ENCODE measurements at places on chromosomes 2 and 18. TPM values are rescaled to one million over a fixed set of nuclear protein-coding genes. Genes with fewer than 3 reads are reported as not detected.

DNA sequence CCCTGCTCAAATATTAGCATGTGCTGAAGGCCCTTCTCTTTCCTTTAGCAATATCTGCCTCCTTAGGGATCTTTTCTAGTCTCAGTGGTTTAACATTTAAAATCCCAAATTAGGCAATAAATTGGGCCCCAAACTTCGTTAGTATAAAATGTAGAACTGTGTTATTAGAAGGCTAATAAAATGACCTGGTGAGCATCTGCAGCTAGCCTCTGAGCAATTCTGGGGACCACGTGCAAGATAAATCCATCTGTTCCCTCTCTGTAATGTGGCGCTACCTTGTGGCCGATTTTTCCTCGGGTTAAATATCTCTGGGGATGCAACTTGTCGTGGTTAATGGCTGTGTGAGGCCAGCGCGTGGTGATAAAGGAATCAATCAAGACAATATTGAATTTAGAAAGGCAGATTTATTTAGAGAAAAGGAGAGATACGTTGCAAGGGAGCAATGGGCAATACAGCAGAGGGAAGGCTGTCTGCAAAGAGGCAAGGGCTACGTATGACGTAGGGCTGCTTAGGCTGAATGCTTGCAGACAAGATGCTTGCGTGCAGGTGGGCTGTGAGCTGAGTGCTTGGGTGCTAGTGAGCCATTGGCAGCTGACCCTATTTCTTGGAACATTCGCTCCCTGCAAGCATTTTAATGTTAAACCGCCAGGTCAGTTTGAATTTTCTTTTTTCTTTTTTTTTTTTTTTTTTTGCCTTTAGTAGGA lies 18.5 kb upstream of the IL36G start:
- no peak for DNase-seq
- no peaks in the 10 kb centered on the region for H3K36me3 ChIP-seq
- no peak overlapping the region for H3K27ac ChIP-seq
- H3K4me3 ChIP-seq = no peak overlapping the region

Gene NAGK
- 144 TPM for total RNA-seq

DNA sequence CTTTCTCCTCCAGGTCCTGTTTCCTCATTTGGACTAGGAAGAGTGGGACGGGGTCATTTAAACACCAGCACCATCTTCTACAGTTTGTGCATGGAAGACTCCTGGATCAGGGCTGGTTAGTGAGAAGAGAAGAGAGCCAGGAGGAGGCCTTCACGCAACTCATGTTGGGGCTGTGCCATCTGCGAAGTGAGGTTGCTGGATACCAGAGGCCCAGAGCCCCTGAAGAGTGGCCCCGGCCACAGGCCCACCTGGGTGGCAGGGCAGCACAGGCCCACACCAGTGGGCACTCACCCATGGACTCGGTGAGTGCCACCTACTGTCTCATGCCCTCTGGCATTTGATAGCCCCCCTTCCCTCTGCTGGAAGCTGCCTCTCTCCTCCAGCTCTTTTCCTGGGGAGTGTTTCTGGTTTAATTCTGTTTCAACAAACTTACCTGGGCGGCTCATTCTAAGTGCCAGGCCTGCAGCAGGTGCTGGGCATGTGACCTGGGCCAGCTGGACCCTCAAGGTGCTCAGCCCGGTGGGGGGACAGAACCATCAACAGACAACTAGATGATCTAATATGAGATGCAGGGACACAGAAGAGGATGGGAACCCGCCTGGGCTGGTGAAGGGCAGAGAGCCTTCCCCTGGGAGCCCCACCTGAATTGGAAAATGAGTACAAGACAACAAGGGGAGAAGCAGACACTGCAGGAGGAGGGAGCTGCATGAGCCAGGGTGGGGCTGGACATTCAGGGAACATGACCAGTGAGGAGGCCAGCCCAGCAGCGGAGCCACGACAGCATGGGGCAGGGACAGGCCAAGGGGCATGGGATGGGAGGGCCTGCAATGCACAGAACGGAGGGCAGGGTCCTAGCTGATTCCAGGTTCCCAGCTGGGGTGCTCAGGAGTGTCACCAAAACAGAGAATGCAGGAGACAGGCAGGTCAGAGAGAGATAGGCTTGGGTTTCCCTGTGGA lies 70.6 kb downstream of the MARCO start:
- no peak overlapping the region for H3K4me3 ChIP-seq
- peaks cover 14% of the 10 kb centered on the region for H3K27me3 ChIP-seq
- no peaks in the 10 kb centered on the region for H3K4me1 ChIP-seq
- H3K36me3 ChIP-seq = no peaks in the 10 kb centered on the region
- DNase-seq = no peak
- no peak overlapping the region for H3K27ac ChIP-seq

Gene EPHA4
- 22.4 TPM for total RNA-seq

DNA sequence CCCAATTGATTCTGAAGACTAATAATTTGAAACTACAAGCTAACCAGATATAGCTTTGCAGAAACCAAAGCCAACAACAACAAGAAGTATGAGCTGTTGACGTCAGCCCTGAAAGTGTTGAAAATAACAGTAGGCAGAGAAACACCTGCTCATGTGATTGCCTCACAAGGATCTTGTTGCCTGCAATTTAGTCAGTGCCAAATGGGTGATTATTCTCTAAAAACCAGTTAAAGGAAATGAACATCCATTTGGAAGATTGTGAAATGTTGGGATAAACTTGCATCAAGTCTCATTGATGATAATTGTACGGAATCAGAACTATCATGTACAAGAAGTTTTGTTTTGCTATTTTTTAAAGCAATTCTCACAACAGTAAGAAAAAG lies 2.8 kb downstream of the CYTIP start:
- H3K4me1 ChIP-seq = no peaks in the 10 kb centered on the region
- no peaks in the 10 kb centered on the region for H3K36me3 ChIP-seq
- no peak for DNase-seq
- H3K27ac ChIP-seq = no peak overlapping the region

Gene HDHD2
- total RNA-seq = 71.4 TPM

- H3K36me3 ChIP-seq = no peaks in the 10 kb centered on the region
- no peaks in the 10 kb centered on the region for H3K27me3 ChIP-seq
- H3K4me1 ChIP-seq = peaks cover 15% of the 10 kb centered on the region
Measured at GRCh38 chr2:85789271-85789670, 35.5 kb downstream of the ATOH8 start.

DNA sequence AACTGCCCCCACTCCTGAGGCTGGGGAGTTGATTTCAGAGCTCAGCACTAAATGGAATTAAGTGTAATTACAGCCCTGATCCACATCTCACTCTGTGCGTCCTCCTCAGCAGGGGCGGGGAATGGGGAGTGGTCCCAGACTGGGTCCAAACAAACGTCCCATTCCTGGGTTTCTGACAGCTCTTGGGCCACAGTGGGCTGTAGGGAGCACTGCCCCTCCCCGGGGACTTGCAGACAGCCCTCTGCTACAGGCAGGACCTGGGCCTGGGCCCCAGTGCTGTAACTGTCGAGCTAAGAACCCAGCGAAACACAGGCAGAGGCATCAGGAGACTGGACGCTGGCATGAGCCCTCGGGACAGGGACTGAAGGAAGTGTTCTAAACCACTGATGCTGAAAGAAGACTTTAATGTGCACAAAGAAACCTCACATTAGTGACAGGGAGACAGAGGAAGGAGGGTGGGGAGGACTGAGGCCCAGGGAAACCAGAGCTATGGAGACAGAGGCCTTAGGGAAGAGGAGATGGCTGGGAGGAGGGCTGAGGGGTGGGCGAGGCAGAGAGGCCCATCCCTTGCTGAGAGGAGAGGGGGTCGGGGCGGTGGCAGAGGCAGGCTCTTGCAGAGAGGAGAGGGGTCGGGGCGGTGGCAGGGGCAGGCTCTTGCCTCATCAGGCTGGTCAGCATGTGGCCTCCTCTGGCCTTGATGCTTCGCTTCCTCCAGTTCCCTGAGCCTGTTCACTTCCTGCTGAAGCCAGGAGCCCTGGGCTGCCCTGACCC lies 5.8 kb upstream of the SEMA4C start:
- no peaks in the 10 kb centered on the region for H3K36me3 ChIP-seq
- peaks cover 23% of the 10 kb centered on the region for H3K4me1 ChIP-seq
- H3K27me3 ChIP-seq = no peaks in the 10 kb centered on the region

- peak overlapping the region; percentile 95 for H3K27ac ChIP-seq
- H3K4me1 ChIP-seq = peaks cover 95% of the 10 kb centered on the region
- no peak overlapping the region for H3K4me3 ChIP-seq
- peaks cover 9% of the 10 kb centered on the region for H3K36me3 ChIP-seq
- peak; percentile 76 for DNase-seq
- no peaks in the 10 kb centered on the region for H3K27me3 ChIP-seq
Measured at GRCh38 chr2:217929757-217930707, 72.8 kb downstream of the TNS1 start.

DNA sequence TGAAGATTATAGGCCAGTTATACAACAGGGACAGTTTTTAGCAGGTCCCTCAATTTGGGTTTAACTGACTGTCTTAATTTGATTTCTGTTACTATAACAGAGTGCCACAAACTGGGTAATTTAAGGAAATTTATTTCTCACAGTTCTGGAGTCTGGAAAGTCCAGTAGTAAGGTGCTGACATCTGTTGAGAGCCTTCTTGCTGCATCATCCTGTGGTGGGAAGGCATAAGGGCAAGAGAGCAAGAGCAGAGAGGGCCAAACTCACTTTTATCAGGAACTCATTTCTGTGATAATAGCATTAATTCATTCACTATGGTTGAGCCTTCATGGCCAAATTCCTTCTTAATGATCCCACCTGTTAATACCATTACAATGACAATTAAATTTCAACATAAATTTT lies 36.5 kb downstream of the DIS3L2 start:
- no peaks in the 10 kb centered on the region for H3K27me3 ChIP-seq
- no peaks in the 10 kb centered on the region for H3K4me1 ChIP-seq
- DNase-seq = no peak
- no peaks in the 10 kb centered on the region for H3K36me3 ChIP-seq

Gene C2orf78
- total RNA-seq = not detected

DNA sequence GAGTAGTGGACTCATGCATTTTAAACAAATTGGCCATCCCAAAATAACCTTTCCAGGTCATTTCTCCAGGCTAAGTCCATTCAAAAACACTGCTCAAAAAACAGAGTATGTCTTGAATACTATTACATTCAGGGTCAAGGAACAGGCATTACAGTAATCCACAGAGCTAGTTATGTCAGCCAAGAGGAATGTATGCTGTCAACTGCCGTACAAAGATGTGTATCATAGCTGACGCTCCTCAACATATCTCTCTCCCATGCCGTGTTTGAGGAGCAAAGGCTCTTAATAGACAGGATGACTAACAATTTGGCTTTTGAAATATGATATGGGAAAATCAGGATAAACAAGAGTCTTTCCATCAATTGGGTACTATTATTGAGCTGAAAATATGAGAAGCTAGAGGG lies 68.8 kb upstream of the KCTD1 start:
- no peak for DNase-seq
- H3K36me3 ChIP-seq = no peaks in the 10 kb centered on the region
- no peak overlapping the region for H3K27ac ChIP-seq
- no peak overlapping the region for H3K4me3 ChIP-seq

Gene PROKR1
- 0.84 TPM for total RNA-seq

DNA sequence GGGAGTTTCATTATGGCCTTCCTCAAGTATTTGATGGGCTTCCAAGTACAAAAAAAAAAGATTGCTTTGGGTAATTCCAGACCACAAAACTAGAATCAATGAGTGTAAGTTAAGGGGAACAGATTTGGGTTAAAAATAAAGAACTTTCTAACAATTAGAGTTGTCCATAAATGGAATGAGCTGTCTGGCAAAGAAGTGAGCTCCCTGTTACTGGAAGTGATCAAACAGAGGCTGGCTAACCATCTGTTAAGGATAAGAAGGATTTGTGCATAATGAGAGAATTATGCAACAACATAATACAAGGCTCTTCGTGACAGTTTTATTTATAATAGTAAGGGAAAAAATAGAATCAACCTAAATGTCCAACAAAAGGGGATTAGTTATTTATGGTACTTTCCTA lies 44.6 kb upstream of the ACVR1 start:
- no peak for DNase-seq
- H3K27ac ChIP-seq = no peak overlapping the region
- no peaks in the 10 kb centered on the region for H3K27me3 ChIP-seq
- no peak overlapping the region for H3K4me3 ChIP-seq
- no peaks in the 10 kb centered on the region for H3K4me1 ChIP-seq
- no peaks in the 10 kb centered on the region for H3K36me3 ChIP-seq

GRCh38 chr2:16071865-16072637 lies 131.7 kb downstream of the MYCN start:
- no peaks in the 10 kb centered on the region for H3K27me3 ChIP-seq
- DNase-seq = no peak
- peaks cover 9% of the 10 kb centered on the region for H3K4me1 ChIP-seq

Gene TDRD15
- total RNA-seq = not detected

GRCh38 chr2:23235736-23236135 lies 149.2 kb upstream of the KLHL29 start:
- no peak overlapping the region for H3K4me3 ChIP-seq
- H3K36me3 ChIP-seq = no peaks in the 10 kb centered on the region
- no peak for DNase-seq
- no peaks in the 10 kb centered on the region for H3K4me1 ChIP-seq
- no peak overlapping the region for H3K27ac ChIP-seq

- no peak overlapping the region for H3K4me3 ChIP-seq
- H3K27me3 ChIP-seq = no peaks in the 10 kb centered on the region
- no peaks in the 10 kb centered on the region for H3K4me1 ChIP-seq
- no peaks in the 10 kb centered on the region for H3K36me3 ChIP-seq
Measured at GRCh38 chr2:71759060-71759459, 305.7 kb downstream of the DYSF start.

Gene TACR1
- total RNA-seq = 0.41 TPM

Gene RMND5A
- 34.3 TPM for total RNA-seq

DNA sequence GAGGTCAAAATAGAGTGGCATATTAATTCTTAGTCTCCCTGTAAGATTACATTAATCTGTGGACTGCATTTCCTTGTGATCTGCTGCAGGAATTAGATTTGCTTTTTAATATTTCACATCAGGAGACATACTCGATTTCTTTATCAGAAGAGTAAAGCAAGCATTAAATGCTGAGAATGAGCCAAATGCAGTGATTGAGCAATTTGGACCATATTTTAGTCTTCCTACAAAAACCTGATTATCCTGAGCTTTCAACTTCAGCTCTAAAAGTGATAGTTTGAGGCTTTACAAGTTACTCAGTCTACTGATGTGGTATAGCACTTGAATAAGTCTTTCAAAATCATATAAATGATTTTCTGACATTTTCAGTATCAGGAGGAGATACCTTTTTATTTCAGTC lies 774.3 kb upstream of the RAB6C start:
- H3K27ac ChIP-seq = no peak overlapping the region
- no peaks in the 10 kb centered on the region for H3K4me1 ChIP-seq
- H3K27me3 ChIP-seq = no peaks in the 10 kb centered on the region
- DNase-seq = no peak
- H3K4me3 ChIP-seq = no peak overlapping the region
- no peaks in the 10 kb centered on the region for H3K36me3 ChIP-seq

DNA sequence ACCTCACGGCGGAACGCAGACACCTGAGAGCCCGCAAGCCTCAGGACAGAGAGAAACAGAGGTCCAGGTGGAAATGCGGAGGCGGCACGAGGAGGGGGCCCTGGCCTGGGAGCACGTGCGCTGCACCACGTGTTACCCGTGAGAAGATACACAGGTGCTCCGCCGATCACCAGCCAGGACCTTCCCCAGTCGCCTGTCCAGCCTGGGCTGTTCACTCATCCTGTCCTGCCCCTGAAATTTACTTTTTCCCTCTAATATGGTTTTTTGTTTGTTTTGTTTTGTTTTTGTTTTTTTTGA lies 44.3 kb downstream of the TWIST2 start:
- H3K4me3 ChIP-seq = no peak overlapping the region
- H3K27me3 ChIP-seq = no peaks in the 10 kb centered on the region
- no peaks in the 10 kb centered on the region for H3K4me1 ChIP-seq
- H3K27ac ChIP-seq = no peak overlapping the region
- DNase-seq = no peak

GRCh38 chr2:48250943-48251342 lies 279.0 kb upstream of the STON1 start:
- no peaks in the 10 kb centered on the region for H3K36me3 ChIP-seq
- no peak for DNase-seq
- no peak overlapping the region for H3K4me3 ChIP-seq
- H3K27me3 ChIP-seq = no peaks in the 10 kb centered on the region
- H3K27ac ChIP-seq = no peak overlapping the region

Gene POTEJ
- not detected for total RNA-seq

Data from adrenal gland (tissue), 19 donors.